ENCODE measurements at places on chromosomes 3 and 15.

DNA sequence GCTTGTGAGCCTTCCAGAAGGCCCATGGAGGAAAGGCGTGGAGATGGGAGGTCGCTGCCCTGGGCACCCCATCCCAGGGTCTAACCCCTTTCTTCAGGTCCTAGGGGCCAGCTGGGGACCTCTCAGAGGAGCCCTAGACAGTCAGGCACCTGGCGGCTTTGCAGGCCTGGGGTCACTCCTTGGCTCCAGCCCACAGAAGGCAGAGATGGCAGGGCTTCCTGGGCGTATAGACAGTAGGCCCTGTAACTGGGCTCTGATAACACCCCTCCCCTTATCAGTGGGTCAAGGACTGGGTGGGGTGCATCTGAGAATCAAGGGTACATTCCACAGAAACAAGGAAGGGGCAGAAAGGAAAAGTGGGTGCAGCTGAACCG lies 16.7 kb downstream of the ZDHHC19 start:
- DNase-seq: no peak

- peak; percentile 66 for DNase-seq
Observed at GRCh38 chr3:58434990-58435389, 1.4 kb upstream of the PDHB start.

GRCh38 chr3:182811269-182811596 lies 17.9 kb downstream of the ATP11B start:
- no peak for DNase-seq

DNA sequence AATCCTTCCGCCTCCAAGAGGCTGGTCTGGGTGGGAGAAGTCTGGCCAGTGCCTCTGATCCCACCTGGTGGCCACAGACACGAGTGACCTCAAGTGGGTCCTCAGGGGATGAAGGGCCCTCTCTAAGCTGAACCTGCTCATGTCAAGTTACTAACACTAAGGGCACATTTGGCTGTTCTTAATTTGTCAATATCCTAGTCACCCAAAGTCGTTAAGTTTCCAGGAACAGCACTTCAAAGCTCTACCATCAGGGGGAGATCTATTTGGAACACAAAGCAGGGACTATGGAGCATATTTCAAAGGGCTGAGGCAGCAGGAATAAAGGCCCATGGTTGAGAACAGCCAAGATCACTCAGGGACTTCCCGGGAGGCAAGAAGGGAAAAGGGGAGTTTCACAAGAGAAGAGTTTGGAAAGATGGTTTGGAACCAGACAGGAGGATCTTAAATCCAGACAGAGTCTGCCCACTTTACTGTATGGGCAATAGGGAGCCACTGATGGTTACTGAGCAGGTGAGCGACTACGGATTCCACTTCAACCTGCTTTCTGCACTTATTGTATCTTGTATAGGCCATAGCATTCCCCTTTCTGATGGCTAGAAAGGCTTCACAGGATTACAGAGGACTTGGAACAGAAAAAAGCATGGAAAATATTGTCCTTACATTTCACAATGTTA lies 13.7 kb downstream of the OXTR start:
- DNase-seq: peak; percentile 46

DNA sequence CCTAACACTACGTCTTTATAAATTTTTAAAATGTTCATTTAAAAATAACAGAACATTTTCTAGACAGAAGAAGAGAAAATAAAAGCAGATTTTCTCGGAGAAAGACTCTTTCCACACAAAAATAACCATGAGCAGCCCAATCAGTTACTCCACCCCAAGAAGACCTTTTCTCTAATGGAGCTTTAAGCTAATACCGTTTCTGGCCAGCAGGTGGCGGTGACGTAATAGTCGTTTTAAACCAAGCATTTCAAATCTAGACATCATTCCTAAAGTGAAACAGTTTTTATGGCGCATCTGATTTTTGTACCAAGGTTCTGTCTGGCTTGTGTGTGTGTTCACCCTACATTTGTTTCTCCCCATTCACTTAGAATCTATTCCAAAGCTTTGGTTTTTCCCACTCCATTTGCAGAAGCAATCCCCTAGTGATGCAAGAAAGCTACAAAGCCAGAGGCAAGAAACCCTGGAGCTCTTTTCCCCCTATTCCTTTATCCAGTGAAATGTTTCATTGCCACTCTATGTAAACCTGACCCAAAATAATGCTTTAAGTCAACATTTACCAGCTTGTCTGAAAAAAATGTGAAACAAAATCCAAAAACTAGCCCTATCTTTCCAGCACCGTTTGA lies 336.7 kb upstream of the IGF1R start:
- DNase-seq: peak; percentile 67

- no peak for DNase-seq
Observed at GRCh38 chr3:32815841-32816438, 1.9 kb upstream of the TRIM71 start.

DNA sequence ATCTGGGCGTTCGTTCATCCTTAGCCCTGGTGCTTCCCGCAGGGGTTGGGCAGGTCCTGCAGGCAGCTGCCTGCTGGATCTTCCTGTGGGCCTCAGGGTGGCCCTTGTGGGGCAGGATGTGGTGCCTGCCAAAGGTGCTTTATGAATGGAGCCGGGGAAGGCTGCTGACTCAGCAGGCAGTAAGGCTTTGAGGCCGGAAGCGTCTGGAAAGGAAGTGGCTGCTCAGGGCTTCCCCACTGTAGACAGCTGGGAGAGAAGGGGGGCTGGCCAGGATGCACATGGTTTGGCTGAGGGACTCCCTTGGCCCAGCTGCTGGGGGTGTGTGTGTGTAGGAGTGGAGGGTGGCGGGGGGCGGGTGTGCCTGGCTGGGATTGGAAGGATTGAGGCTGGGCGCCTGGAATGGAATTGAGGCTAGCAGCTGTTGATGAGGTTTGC lies 12.9 kb downstream of the CD276 start:
- DNase-seq: peak; percentile 91

DNA sequence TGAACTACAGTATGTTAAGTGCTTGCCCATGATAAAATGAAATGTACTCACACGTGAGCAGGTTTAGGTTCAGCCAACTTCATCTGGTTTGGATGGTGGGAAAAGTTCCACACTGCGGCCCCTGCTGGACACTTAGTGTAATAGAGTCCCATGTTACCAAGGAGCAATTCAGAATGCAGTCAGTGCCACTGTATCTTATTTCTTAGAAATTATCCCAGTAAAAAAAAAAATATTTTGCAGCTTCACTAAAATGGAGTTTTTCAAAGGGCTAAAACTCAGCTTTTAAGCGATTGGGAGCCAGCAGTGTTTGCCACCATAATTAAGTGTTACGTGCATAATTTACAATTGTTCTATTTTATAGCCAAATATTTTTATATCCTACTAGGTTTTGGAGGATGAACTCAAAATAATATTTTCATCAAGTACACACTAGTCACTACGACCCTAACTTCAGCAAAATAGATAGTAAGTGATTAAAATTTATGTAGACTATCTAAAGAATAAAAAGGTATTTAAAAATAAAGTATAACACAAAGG lies 371.7 kb upstream of the GBE1 start:
- DNase-seq: peak; percentile 66
